Activated CD4-positive, CD25-positive, alpha-beta regulatory T cell treated with anti-CD3 and anti-CD28 coated beads, Interleukin-2, amount 50 U/mL, for 24 hours (primary cell): ENCODE measurements at places on chromosomes 6 and 20.
A peak's percentile ranks its signal among the peaks of the same experiment; 100 is the strongest.

DNA sequence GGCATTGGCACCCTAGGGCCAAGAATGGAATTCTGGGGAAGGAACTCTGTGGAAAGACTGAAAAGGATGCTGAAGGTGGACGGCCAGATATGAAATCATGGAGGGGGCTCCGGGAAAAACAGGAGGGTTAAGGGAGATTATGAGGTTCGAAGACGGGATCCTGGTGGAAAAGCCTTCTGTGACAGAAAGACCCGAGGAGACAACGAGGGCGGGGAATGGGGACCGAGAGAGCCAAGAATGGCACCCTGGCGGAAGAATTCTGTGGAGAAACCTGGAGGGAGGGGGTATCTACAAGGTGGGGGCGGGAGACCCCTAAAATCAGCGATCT is 426 bp downstream of the TRMT6 start:
- no peak for ATAC-seq

DNA sequence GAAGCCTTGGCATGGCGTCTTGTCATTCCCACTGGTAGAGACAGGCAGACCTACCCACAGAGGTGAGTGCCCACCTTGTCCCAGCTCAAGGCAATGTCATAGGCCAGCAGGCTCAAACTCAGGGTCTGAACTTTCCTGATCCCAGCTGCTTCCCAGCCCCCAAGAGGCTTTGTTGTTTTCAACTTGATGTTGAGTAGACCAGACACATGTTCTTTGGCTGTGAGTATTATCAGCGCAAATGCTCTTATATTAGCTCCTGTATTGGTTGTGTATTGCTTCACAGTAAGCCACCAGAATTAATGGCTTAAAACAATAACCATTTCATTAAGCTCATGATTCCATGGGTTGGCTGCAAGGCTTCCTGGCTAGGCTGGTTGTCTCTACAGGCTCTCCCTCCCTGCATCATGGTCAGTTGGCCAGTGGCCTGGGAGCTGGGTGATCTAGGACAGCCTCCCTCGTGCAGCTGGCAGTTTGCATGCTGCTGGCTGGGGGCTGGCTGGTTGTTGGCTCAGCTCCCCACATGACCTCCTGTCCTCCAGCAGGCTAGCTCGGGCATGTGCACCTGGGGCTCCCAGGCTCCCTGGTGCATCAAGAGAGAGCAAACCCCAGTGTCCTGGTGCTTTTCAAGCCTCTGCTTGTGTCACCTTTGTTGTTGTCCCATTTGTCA is 21.6 kb downstream of the TOX2 start:
- no peak for ATAC-seq

GRCh38 chr20:34250005-34250404 is 8.8 kb downstream of the ASIP start:
- no peak for ATAC-seq

DNA sequence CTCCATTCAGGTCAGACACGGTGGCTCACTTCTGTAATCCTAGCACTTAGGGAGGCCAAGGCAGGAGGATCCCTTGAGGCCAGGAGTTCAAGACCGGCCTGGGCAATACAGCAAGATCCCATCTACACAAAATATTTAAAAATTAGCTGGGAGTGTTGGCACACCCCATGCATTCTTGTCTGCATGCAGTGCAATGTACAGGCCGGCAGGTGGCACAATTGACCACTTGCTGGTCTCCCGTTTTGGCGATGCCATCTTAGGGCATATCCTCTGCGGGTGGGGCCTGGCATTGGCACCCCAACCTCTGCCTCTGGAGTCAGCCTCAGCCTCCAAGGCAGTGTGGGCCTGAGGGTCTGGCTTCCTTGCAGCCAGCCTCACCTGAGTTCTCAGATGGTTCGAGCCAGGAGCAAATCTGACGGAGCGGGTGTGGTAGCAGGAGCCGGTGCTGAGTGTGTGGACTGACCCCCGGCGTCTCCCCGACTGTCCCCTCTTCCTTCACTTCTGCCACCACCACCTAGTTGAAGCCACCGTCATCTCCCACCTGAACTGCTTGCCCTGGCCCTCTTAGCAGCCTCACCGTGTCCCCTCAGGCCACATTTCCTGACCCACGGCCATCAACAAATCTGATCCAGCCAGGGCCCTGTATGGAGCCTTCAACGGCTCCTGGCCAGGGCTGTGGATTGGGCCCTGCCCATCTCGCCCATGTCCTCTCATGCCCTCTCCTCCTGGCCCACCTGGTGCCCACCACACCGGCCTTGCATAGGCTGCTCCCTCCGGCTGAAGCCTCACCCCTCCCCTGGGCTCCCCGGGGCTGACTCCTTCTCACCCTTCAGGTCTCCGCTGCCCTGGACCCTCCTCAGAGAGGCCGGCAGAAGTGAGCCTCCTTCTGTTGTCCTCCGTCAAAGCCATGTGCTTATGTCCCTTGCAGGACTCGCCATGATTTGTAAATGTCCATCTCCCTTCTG is 44.0 kb downstream of the EFCAB8 start:
- ATAC-seq, result peak; percentile 68
